ENCODE measurements at places on chromosomes 7 and 10.

- DNase-seq, result no peak
Measured at GRCh38 chr10:91103384-91104192, 116.9 kb upstream of the PCGF5 start.

DNA sequence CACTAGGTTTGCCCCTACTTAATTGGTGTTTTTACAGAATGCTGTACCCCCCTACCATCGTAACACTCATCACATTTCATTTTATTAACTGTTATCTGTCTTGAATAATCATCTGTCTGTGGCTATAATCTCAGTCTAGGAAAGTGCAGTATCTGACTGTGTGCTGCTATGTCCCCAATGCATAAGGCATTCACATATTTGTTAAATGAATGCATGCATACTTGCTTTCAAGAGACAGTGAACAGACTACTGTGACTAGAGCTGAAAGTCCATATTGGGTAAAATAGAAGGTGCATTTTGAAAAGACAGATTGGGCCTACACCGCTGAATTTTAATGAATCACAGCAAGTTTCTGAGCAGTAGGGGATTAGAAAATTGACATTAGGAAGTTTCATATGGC is 112.3 kb downstream of the ARHGAP12 start:
- peak; percentile 81 for DNase-seq

GRCh38 chr7:150476285-150476684 is 25.9 kb downstream of the GIMAP8 start:
- DNase-seq, result no peak

- DNase-seq, result no peak
Measured at GRCh38 chr10:86951184-86951761, 6.1 kb downstream of the MMRN2 start.

GRCh38 chr7:80640846-80641245 is 2.4 kb downstream of the CD36 start:
- DNase-seq, result peak; percentile 25

DNA sequence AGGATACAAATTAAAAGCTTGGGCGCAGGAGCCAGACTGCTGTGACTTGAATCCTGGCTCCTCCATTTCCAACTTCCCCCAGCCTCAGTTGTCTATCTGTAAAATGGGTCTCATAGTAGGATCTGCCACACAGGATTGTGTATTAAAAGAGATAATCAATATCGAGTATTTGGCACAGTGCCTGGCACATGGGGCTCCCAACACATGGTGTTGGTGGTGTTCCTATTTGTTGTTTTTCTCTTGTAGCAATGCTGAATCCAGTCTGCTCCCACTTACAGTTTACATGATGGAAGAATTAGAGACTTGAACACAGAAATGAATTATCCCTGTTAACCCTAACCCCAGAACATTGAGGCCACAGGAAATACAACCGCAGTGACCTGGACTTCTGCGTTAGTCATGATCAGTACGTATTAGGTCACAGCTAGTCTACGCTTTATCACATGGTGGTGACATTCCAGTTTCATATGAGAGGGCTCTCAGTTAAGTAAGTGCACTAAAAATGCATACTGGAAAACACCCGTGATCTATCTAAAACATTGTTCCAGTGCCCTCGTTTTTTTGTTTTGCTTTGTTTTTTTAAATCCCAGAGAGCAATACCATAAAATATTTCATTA is 169.5 kb upstream of the KLF14 start:
- no peak for DNase-seq

DNA sequence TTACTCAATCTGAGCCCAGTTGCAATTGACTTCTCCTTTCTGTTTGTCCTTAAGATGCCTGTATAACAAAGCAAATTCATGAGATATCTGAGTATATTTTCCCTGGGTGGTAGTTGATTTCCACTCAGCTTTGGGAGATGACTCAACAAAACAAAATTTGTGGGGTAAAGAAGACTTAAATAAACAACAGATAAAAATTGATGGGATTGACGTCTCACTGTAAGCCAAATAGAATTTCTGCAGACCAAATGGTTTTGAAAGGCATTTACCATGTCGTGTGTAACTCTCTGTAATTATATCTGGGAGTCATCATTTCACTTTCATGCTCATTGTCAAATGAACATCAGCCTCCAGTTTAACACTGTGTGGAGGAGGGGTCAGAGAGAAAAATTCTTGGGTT is 255.4 kb upstream of the MYO3A start:
- DNase-seq, result no peak

- DNase-seq, result no peak
Measured at GRCh38 chr7:25358926-25359325, 130.6 kb upstream of the NPVF start.

DNA sequence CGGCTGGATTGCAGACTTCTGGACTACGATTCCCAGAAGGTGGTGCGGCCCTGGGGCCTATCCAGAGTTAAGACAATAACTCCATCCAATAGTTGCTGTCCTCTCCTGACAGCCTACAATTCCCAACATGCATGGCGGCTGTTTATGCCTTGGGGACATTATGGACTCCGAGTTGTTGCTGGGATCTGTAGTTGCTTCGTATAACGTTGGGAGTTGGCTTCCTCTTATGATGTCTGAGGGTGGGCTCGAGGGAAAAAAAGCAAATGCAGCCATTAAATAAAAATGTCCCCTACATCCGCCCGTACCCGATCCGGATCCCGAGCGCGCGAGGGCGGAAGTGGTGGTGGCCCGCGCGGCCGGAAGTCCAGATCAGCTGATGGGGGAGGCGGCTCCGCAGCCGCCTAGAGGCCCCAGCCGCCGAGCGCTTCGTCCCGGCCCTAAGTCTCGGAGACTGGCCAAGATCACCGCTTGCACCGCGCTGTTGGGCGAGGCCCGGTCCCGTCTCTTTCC is at the start of gene ZSWIM8:
Gene ZSWIM8 (plus strand): TSS at position 396 of the 510 bp plus-strand sequence. CDS start 273 bp downstream, outside the sequence.
- peak; percentile 93 for DNase-seq
